ENCODE measurements at places on chromosomes 1 and 21.
A peak's percentile ranks its signal among the peaks of the same experiment; 100 is the strongest.

DNA sequence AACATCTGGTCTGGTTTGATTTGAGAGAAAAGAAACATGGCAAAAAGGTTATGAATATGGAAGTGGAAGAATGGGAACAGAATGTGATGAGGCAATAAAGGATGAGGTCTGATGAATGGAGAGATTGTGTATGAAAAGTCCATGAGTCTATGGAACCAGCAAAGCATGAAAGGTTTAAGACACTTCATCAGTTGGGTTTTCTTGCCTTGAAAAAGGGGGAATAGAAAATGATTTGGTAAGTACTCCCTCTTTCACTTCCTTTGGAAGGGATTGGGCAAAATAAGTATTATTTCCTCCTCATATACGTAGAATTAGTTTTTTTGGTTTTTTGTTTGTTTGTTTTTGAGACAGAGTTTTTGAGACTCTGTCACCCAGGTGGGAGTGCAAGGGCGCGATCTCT, 155.8 kb downstream of the TRIM33 start:
- DNase-seq = no peak

DNA sequence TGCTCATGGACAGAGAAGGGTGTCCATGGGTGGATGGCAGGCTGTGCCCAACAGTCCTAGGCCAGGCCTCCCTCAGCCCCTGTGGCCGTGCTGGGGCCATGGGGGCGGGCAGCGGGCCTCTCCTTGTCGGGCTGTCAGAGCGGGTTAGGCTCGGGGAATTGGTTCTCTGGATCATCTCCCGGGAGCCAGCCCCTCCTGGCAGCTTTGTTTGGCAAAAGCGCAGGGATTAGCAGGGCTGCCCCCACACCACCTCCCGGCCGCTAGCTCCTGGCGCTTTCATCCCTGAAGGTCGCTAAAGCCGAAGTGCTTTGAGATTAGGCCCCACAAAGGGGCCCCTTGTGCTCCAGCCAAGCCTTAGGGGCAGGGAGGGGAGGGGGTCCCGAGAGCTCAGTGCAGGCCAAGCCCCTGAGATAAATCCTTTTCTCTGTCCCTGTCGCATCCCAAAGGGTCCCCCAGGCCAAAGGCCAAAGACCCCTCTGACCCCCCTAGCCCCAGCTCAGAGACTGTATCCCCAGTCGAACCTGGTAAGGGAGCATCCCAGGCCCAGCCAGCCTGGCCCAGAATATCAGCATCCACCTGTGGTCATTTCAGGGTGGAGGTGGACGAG, 9.8 kb upstream of the DMBX1 start:
- no peak for DNase-seq

DNA sequence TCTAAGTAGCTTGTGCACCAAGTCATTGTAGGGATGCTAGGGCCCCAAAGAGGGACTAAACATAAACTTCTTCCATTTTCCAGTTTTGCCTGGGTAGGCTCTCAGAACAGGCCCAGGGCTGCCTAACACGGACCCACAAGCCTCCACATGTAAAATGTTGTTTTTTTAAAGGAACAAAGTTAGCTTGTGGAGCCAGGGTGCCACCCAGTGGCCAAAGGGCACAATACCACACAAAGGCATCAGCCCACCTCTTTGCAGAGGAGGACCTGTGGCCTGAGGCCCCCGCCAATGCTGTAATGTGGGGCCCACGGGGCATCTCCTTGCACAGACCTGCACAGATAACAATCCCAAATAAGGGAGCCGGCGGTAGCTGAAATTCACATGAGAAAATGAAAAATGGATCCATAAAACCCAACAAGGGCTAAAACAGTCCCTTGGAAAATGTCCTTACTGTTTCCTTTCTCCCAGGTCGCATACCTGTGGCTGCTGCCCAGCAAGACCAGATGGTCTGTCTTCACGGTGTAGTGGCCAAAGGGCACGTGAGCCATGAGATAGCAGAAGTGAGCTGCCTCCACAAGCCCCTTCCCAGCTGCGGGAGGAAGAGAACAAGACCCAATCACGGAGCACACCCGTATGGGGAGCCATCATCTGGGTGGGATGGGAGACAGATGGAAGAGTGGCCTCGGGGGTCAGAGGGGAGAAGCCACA, 23.8 kb downstream of the SEC16B start:
- no peak for DNase-seq

DNA sequence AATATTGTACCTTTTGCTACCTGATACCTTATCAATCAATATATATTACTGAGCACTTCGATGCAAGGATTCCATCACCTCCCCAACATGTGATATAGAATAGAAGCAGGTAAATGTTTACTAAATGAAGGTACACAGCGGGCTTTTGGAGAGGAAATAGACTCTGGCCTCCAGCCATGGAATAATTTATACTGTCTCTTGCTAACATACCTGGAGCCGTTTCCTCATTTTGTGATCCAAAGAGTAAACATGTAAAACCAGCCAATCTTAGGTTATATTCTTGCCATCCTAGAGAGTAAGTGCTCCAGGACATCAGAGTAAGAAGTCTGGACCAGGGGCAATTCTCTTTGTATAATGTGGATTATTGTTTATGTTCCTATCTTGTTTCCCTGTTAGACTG, 39.4 kb downstream of the NDUFS5 start:
- DNase-seq = no peak

GRCh38 chr1:246591504-246591903, 25.2 kb downstream of the CNST start:
- DNase-seq = no peak

GRCh38 chr1:29197590-29197924, 15.9 kb upstream of the SRSF4 start:
- peak; percentile 24 for DNase-seq

DNA sequence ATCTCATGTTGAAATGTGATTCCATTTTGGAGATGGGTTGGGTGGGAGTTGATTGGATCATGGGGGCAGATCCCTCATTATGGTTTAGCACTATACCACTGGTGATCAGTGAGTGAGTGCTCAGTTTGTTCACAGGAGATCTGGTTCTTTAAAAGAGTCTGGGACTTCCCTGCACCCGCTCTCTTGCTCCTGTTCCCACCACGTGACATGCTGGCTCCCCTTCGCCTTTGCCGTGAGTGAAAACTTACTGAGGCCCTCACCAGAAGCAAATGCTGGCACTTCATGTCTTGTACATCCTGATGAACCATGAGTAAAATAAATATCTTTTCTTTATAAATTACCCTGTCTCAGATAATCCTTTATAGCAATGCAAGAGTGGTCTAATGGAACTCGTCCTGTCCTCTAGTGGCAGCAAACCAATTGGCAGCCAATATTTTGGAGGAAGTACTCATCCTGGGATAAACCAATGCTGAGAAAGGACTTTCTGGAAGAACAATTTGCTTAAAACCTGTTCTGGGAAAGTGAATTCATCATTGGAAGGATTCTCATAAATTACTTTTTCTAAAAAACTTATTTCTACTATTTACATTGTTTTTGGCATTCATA, 27.8 kb upstream of the CYP4A11 start:
- DNase-seq = no peak

- DNase-seq = no peak
Measured at GRCh38 chr1:17826165-17826488, 71.0 kb downstream of the ACTL8 start.

GRCh38 chr1:15997637-15998280, 6.3 kb upstream of the SRARP start:
- no peak for DNase-seq

DNA sequence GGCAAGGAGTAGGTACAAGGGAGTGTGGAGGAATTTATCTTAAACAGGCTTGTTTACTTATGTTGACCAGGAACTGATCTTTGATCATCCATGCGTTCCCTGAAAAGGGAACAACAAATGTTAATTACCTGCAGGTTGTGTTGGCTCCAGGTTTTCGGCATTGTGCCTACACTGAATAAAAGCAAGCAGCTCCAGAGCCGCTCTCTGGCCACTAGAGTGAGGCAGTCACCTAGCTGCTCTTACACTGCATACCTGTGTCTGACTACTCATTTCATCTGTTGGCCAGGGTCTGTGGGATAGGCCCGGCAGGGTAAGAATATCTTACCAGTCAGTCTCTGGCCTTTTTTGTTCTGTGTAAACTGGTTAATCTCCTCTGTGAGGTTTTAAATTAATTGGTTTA, 183.6 kb downstream of the HFM1 start:
- DNase-seq = no peak

Measured in CD4-positive, alpha-beta T cell (primary cell).